ENCODE measurements at places on chromosomes 2 and 18. TPM values are rescaled to one million over a fixed set of nuclear protein-coding genes. Genes with fewer than 3 reads are reported as not detected.

ADGRF3 gene
- 0.45 TPM for total RNA-seq

AFF3 gene
- 0.03 TPM for total RNA-seq

DARS1 gene
- total RNA-seq: 68.8 TPM

RUFY4 gene
- total RNA-seq: not detected

CROCC2 gene
- not detected for total RNA-seq

TMEM178A gene
- 1.5 TPM for total RNA-seq

SULT1C4 gene
- not detected for total RNA-seq

REEP1 gene
- total RNA-seq: under 0.01 TPM

ZNF892 gene
- 12.0 TPM for total RNA-seq

ANKZF1 gene
- total RNA-seq: 29.2 TPM

SERPINB12 gene
- total RNA-seq: not detected

TMEM169 gene
- 1.8 TPM for total RNA-seq

HOXD1 gene
- not detected for total RNA-seq

SLC11A1 gene
- 0.17 TPM for total RNA-seq

TRIM43 gene
- not detected for total RNA-seq

DCDC2C gene
- not detected for total RNA-seq

CKAP2L gene
- 0.83 TPM for total RNA-seq

LTBP1 gene
- total RNA-seq: 80.2 TPM

DYNAP gene
- total RNA-seq: not detected

AMER3 gene
- total RNA-seq: not detected

POMC gene
- total RNA-seq: 0.83 TPM

DLGAP1 gene
- 1.7 TPM for total RNA-seq

AKAIN1 gene
- not detected for total RNA-seq

DNAJC5G gene
- total RNA-seq: not detected

CCDC85A gene
- 0.17 TPM for total RNA-seq

RAMP1 gene
- total RNA-seq: not detected

REG1A gene
- not detected for total RNA-seq

CCDC102B gene
- not detected for total RNA-seq

NAT8 gene
- not detected for total RNA-seq

TEX44 gene
- not detected for total RNA-seq

ARHGAP28 gene
- total RNA-seq: 0.38 TPM

SOS1 gene
- total RNA-seq: 30.9 TPM

CD207 gene
- not detected for total RNA-seq

MORN2 gene
- 16.3 TPM for total RNA-seq

CCDC74B gene
- 2.7 TPM for total RNA-seq

ZSWIM2 gene
- not detected for total RNA-seq

SERPINB10 gene
- not detected for total RNA-seq

RAX gene
- not detected for total RNA-seq

TSGA10 gene
- 6.0 TPM for total RNA-seq

ATP8B1 gene
- total RNA-seq: 16.2 TPM

Data from mammary epithelial cell (primary cell).